ENCODE measurements at places on chromosomes 13 and 19. TPM values are rescaled to one million over a fixed set of nuclear protein-coding genes. Genes with fewer than 3 reads are reported as not detected.

DNA sequence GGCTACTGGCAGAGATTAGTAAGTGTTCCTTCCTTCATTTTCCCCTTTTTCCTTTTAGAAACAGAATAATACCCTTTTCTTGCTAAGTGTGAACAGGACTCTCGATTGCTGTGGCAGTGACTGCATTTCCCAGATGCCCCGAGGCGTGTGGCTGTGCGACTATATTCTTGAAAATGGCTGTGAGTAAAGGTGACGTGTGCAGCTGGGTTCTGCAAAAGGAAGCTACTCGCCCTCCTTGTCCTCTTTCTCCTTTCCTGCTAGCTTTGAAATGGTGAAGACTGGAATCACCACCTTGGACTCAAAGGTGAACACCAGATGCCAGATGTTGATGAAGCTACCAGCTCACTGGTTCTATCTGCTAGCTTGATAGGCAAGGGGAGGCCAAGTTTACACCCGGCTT, 121.4 kb downstream of the MIPEP start:
- no peak for DNase-seq

DNA sequence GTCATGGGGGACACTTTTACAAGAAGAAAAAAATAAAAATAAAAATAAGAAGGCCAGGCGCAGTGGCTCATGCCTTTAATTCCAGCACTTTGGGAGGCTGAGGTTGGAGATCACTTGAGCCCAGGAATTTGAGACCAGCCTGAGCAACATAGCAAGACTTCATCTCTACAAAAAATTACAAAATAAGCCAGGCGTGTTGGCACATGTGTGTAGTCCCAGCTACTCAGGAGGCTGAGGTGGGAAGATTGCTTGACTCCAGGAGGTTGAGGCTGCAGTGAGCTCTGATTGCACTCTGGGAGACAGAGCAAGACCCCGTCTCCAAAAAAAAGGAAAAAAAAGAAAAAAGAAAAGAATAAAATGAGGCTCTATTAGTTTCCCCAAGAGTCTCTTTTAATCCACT, 157.0 kb downstream of the PTPRS start:
- DNase-seq: no peak

GRCh38 chr19:44151491-44151890, 10.1 kb downstream of the ZNF234 start:
- DNase-seq: no peak

HOMER3 gene
- 6.5 TPM for total RNA-seq

SLC17A7 gene
- 0.20 TPM for total RNA-seq

TMEM221 gene
- 0.34 TPM for total RNA-seq
